ENCODE measurements at places on chromosomes 3 and 15.

DNA sequence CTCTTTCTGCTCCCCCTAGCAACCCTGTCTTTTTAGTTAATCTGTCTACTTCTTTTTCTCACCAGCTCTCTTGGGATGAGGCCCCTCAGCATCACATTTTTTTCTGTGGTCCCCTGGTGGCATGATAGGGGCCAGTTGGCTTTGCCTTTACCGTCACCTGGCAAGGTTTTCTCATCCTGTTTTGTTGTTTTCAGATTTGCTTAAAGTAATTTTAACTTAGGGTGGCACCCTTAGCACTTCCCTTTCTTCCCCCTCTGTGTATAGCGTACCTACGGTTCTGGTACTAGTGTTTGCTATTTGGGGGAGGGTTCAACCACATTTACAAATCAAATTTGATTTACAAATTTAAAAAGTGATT, 35.6 kb downstream of the PDCD6IP start:
- no peak for DNase-seq

DNA sequence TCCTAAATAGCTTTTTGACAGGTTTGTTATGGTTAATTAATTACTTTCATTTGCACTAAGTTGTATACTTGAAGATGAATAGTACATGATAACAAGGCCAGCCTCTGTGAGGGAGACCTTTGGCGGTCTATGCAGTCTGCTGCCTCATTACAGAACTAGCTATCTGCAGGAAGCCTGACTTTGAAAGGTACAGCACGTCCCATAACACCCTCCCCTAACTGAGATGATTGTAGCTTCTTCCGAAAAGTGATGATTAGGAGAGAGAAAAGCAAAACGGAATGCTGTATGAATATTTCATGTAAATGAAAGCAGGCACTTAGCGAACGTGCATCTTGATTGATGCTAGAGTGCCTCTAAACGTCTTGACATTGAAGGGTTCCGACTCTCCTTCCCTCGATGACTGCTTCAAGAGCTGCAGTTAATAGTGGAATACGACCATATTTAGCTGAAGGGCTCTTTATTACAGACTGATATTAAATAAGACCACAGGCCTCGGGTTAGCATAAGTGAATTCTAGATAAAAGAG, 116.2 kb upstream of the TMCO5A start:
- no peak for DNase-seq

- DNase-seq: no peak
These were observed 163.6 kb downstream of the ITPR1 start for GRCh38 chr3:4656626-4657328.

- DNase-seq: no peak
These were observed 895 bp downstream of the GATA2 start for GRCh38 chr3:128491941-128492670.

DNA sequence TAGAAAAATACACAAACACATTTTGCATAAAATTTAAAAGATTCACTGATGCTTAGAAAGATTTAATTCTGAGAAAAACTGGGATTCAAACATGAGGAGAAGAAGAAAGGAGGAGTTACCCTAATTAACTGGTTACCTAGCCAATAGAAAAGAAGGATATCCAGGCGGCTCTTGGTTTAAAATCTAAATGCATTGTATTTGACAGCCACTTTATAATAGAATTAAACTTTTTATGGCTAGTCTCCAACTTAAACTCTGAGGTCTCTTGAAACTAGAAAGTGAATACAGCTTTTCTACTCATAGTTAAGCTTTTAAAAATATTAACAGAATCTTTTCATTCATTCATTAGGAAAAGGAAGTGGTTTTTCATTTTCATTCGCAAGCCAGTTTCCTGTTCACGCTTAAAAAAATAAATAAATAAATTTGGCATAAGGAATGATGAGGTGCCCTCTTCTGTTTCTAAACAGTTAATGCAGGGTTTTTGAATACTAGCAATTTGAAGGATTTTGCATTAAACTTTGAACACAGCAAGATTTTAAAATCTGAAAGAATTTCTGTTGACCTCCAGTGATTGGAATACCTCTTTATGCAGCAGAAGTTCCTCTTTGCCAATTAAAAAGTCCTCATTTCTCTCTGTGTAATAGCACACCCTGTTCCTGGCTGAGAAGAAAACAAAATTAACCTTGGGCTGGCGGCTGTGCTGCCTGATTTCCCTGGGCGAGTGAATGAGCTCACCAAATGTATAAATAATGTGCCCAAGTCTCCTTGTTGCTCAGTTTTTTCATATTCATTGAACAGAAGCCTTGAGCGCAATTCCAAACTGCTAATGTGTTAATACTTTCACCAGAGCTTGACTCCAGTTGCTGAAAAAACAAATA, 105.1 kb downstream of the ZMAT3 start:
- no peak for DNase-seq

GRCh38 chr3:88203642-88204055, 53.9 kb downstream of the C3orf38 start:
- DNase-seq: peak; percentile 49

- DNase-seq: no peak
These were observed 158.0 kb downstream of the CHST2 start for GRCh38 chr3:143277531-143277930.

GRCh38 chr3:175307642-175308041, 448.5 kb downstream of the NAALADL2 start:
- DNase-seq: no peak

GRCh38 chr15:37616215-37616614, 318.2 kb upstream of the TMCO5A start:
- no peak for DNase-seq

DNA sequence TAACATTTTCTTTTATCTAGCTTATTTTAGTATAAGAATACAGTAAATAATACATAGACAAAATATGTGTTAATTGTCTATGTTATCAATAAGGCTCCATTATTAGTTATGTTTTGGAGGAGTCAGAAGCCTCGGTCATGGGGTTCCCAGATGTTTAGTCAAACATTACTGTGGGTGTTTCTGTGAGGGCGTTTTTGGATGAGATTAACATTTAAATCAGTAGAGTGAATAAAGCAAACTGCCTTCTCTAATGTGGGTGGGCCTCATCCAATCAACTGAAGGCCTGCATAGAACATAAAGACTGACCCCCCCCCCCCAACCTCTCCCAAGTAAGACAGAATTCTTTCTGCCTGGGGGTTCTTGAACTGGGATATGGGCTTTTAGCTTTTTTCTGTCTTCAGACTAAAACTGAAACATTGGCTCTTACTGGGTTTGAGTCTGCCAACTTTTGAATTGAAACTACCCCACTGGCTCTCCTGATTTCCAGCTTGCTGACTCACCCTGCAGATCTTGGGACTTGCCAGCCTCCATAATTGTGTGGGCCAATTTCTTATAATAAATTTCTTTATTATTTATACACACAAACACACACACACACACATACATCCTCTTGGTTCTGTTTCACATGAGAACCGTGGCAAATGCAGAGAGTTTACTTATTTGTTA, 192.0 kb downstream of the TPRG1 start:
- peak; percentile 15 for DNase-seq

DNA sequence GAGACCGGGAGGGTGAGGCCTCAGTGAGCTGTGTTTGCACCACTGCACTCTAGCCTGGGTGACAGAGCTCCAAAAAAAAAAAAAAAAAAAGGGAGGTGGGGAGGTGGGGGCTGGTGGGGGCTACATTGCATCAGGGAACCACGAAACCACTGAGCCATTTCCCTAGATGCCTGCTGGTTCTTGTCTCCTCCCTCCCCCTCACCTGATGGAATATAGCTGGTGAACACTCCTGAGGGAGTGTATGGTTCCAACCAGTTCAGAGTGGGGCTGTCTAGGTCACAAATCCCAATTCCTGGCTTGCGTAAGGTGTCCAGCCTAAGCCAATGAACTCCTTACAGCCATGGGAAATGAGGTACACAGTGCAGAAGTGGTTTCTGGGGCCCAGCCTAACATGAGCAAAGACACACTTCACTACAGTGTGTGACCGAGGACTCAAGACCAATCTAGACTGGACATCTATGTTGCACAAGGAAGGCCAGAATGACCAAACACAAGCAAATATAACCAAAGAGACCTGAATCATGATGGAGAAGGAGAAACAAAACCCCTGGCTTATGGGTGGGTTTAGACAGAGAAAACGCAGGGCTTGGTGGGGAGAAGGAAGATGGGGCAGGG, 39.1 kb upstream of the OSBPL11 start:
- DNase-seq: no peak

- no peak for DNase-seq
These were observed 22.9 kb upstream of the WNT7A start for GRCh38 chr3:13902648-13903238.

All from activated CD4-positive, alpha-beta T cell treated with anti-CD3 and anti-CD28 coated beads, Interleukin-2, amount 50 U/mL, for 16 hours (primary cell).